ENCODE measurements at places on chromosomes 1 and 21.
A peak's percentile ranks its signal among the peaks of the same experiment; 100 is the strongest.

GRCh38 chr1:102174259-102174863, 177.6 kb upstream of the OLFM3 start:
- DNase-seq, result no peak

GRCh38 chr1:31593770-31594632, 17.7 kb downstream of the TINAGL1 start:
- DNase-seq, result peak; percentile 28

DNA sequence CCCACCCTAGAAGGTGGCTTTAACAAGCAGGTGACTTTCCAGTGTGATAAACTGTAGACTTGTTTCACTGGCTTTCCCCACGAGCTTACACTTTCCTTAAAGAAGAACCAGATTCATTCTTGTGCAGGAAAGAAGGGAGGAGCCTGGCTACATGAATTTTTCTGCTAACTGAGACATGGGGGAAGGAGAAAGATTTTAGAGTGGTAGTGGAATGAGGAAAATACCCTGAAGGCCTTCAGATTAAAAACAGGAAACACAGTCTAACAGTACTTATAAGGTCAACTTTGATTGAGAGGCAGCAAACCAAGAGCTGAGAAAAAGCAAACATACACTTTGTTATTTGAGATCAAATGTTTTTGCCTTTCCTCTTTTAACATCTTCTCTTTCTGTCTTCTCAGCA, 640.9 kb upstream of the PLXNA2 start:
- no peak for DNase-seq

DNA sequence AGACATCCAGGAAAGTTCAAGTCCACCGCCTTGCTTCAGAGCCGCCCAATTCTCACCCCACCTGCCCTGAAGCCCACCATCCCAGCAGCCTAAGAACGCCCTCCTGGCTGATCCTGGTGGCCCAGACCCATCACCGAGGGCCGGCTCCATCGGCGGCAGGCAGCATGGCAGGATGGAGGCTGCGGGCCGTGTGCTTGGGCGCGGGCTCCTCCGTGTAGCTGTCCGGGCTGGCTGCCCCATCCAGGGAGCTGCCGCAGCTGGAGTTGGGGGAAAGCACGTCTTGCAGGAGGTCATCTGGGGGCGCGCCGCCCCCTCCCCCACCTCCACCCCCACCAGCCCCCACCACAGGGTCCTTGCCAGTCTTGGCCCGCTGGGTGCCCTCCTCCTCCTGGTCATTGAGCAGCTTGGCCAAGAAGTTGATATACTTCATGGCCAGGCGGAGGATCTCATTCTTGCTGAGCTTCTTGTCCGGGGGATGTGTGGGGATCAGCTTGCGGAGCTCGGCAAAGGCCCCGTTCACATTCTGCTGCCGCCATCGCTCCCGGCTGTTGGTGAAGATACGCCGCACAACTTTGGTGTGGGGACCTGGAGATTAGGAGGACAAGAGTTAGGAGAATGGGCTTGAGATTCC, 12.3 kb downstream of the TAL1 start:
- no peak for DNase-seq

- no peak for DNase-seq
Observed at GRCh38 chr1:102163799-102164198, 167.1 kb upstream of the OLFM3 start.

DNA sequence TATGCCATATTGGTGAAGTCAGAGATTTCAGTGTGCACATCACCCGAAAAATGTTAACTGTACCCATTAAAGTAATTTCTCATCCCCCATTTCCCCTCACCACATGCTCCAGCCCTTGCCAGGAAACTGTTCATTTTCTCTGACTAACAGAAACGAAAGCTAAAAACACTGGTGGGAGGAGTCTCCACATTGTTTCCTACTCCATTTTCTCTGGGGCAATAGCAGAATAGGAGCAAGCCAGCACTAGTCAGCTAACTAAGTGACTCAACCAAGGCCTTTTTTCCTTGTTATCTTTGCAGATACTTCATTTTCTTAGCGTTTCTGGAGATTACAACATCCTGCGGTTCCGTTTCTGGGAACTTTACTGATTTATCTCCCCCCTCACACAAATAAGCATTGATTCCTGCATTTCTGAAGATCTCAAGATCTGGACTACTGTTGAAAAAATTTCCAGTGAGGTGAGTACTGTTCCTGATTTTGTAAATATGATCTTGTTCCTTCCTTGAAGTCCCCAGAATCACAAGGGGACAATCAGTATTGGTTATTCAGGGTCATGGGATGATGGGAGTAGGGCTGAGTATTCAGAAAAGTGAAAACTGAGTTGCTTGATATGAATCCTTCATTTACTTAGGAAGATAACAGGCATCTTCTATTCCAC, at the start of gene IFI16:
IFI16 (plus strand) TSS at position 204 of the 658 bp plus-strand sequence. CDS start 4,774 bp downstream, outside the sequence.
- no peak for DNase-seq

GRCh38 chr1:1441002-1441888, 5.8 kb downstream of the VWA1 start:
- DNase-seq, result peak; percentile 38

- DNase-seq, result no peak
Observed at GRCh38 chr21:45142469-45143308, 68.3 kb downstream of the ADARB1 start.

DNA sequence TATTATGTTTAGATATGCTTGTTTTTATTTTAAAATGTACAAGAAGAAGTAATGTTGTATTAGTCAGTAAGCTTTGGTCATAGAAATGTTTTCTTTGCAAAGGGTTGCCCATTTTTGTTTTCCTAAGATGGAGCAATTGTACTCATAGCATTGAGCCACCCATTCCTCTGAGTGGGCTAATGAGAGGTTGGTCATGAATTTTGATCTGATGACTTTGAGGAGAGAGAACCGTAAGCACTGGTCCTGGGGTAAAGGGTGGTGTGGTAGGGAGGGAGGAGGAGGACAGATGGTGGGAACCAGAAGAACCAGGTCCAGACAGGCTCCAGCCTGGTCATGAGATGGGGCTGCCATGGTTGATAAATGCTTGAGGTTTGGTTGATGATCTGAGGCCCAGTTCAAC, 15.9 kb upstream of the SLC6A9 start:
- no peak for DNase-seq

DNA sequence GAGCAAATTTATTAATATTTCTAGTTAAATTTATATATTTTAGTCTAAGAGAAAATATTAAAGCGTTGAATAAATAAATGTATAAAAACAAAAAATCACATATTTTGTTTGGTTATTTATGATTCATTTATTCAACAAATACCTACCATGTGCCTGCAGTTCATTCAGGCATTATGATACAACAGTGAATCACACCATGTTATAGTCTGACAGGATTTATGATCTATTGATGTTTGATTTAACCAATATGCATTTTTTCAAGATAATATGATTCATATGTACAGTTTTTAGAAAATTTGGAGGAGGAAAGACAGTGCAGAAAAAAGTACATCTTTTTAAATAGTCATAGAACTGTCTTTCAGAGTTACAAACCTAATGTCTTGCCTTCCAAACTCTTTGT, 7.4 kb upstream of the TRIM58 start:
- no peak for DNase-seq
